ENCODE measurements at places on chromosomes 7 and 10.

- no peak for DNase-seq
Observed at GRCh38 chr7:155353256-155353897, 55.7 kb downstream of the INSIG1 start.

DNA sequence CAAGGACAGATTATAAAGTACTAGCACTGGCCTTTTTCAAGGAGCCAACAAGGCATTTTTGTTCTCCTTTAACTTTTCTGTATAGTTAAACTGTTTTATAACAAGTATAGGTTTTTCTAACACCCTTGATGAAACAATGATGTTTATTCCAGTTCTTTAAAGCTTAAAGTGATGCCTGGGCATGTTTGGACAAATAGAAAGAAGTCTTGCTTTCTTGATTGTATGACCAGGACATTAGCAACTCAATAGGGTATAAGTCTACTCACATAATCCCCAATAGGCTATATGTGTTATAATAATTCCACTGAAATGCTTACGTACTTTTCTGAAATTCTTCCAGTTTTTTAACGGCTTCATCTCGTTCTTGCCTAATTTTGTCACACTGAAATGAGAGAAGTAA, 36.7 kb downstream of the SHTN1 start:
- no peak for DNase-seq

DNA sequence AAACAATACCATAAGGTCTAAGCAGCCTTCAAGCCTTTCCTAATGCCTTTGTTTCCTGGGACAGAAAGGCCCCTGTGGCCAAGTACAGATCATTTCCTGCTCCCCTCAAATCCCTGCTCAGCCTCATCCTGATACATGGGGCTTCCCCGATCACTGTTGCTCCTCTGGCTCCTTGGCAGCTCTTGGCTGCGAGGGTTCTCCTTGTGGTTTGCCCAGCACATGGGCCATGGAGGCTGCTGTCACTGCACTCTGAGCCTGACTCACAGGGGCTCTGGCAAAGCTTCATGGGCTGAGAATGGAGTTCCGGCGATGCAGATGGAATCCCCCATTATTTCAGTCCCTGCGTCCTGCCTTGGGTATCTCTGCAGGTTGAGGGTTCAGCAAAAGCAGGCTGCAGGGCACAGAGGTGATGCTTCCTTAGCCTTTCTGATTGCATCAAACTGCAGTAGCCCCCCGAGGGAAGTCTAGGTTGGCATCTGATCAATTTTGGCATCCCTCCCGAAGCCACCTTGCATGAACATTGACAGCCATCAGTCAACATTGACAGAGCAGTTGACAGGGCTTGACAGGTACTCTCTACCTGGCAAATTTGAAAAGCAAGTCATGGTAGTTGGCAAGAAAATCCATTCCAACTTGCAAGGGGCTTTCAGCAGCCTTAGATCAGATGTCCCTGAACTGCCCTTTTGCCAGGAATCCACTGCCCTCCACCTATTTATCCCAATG, 168.6 kb downstream of the GFRA1 start:
- DNase-seq: no peak

DNA sequence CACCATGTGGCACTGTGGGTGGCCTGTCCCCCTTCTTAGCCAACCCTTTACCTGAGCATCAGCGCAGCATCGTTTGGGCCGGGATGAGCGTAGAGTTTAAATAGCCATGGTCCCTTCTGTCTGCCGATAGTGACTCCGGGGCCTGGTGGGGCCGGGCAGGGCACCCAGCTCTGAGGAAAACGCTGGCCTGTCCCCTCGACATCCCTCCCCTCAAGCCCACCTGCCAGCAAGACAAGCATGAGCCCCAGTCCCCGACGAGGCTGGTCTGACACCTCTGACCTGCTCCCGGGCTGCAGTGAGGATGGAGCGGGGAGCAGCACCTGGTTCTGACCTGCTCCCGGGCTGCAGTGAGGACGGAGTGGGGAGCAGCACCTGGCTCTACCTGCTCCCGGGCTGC, 31.1 kb upstream of the CNPY1 start:
- DNase-seq: no peak

GRCh38 chr10:117653170-117653515, 110.6 kb downstream of the EMX2 start:
- peak; percentile 87 for DNase-seq

- no peak for DNase-seq
Observed at GRCh38 chr7:110994028-110994967, 96.6 kb upstream of the LRRN3 start.

GRCh38 chr10:132549371-132549770, 11.8 kb downstream of the INPP5A start:
- DNase-seq: no peak

DNA sequence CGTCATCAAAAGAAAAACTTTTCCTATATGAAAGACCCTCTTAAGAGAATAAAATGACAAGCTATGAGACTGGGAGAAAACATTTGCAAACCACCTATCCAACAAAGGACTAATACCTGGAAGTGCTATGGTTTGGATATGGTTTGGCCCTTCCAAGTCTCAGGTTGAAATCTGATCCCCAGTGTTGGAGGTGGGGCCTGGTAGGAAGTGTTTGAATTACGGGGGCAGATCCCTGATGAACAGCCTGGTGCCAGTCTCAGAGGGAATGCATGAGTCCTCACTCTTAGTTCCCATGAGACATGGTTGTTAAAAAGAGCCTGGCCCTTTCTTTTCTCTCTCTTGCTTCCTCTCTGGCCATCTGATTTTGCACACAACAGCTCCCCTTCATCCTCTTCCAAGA, 6.3 kb downstream of the ALDH18A1 start:
- no peak for DNase-seq

DNA sequence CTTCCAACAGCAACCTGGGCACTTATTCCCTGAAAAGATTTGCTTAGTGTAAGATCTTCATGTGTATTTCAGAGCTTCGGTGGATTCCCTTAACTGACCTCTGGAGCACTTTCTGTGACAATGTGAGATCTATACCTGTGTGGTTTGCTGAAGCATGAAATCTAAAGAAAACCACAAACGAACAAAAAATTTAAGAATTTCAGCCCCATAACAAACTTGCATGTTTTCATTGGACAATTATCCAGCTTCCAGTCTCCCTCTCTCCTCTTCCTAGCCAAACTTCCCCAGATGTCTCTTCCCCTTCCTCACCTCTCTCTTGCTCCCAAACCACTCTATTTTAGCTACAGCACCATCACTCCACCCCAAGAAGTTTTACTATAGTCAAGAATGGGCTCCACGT, 279.9 kb upstream of the SORCS1 start:
- no peak for DNase-seq

DNA sequence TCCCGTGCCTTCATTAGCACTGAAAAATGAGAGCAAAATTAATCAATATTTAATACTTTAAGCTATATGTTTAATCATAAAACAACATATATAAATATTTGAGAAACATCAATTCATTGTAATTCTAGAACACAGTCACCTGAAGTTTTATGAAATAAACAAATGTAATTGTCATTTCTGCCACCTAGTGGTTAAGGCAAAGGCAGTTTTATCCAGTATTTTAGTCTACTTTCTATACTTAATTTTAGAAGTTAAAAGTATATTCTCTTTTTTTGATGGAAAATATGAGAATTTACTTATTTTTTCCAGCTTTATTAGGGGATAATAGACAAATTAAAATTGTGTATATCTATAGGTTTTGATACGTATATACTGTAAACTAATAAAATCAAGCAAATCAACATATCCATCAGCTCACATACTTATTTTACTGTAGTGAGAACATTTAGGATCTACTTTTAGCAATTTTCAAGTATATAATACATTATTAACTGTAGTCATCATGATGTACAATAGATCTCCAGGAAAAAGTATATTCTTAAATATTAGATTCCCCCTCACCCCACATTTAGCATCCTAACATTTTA, 16.9 kb downstream of the PCGF6 start:
- peak; percentile 14 for DNase-seq

GRCh38 chr7:151406886-151407583, 2.8 kb downstream of the WDR86 start:
- DNase-seq: no peak

DNA sequence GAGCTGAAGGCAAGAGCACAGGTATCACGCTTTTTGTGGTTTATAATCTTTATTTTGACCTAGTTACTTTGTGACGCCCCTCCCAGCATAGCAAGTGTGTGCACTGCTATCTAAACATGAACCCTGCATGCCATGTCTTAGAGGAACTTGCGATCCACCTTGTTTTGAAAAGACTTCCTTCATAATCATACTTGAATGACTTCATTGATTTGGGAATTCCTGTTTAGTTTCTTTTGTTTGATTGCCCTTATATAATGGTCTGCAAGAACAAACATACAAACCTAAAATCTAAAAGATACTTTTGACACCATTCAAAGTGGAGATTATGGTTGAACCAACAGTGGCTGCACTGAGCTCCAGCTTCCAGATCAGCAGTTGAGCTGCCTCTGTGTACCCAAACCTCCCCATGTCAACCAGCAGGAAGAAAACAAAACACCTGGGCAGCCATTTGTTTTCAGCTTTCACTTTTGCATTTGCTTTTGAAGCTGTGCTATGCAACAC, 132.6 kb downstream of the CELF2 start:
- no peak for DNase-seq

DNA sequence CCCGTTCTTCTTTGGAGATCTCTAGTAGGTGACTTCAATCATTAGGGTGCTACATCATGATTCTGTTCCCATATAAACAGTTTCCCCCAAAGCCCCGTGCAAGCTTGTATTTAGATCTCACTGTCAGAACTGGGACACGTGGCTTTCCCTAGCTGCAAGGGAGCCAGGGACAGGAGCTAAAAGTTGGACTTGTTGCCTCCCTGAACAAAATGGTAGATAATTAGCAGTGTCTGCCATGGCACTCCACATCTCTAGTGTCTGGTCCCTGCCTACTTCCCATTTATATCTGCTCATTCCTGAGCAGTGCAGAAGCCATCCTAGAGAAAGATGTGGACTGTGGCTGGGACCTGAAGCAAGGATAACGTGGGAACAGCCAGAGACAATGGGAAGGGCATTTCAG, 76.6 kb upstream of the FGFR2 start:
- DNase-seq: no peak

GRCh38 chr10:133411523-133412380, 12.7 kb downstream of the SPRN start:
- no peak for DNase-seq

DNA sequence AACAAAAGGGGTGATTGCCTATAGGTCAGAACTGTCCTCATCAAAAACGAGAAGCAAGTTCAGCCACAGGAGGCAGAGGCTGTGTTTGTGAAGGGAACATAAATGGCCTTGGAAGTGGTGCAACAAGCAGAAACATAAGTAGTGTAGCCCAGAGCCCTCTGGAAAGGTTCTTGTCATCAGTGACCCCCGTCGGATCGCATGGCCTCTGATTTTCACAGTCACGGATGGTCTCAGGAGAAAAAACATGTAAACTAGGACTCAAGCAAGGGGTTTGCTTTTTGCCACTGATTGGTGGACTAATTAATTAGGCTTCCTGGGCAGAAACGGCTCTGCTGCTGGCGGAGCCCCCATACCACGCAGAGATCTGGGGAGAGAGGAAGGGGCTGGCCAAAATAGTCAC, 496.5 kb upstream of the MKI67 start:
- no peak for DNase-seq

GRCh38 chr10:98519841-98520240, 73.1 kb upstream of the HPS1 start:
- DNase-seq: no peak

DNA sequence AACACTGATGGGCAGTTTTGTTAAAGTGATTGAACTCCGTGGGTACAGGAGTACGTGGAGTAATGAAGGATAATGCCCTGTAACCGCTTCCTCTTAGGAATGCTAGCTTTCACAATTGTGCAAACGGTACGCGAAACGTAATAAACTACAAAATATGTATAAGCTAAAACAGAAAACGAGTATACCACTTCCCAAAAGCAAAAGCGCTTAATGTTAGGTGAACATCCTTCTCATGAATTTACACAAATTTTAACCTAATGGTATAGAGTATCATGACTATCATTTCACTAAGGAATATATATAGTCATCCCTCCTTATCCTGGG, 395 bp upstream of the ZNF25 start:
- no peak for DNase-seq

- DNase-seq: peak; percentile 6
Observed at GRCh38 chr7:31782411-31782991, 95.5 kb downstream of the PPP1R17 start.

GRCh38 chr7:111059833-111060232, 31.1 kb upstream of the LRRN3 start:
- no peak for DNase-seq
